Stimulated activated CD8-positive, alpha-beta memory T cell treated with anti-CD3 and anti-CD28 coated beads, Interleukin-4, amount 100 ng/mL, for 4 hours (primary cell): ENCODE measurements at places on chromosomes 7 and 10.

DNA sequence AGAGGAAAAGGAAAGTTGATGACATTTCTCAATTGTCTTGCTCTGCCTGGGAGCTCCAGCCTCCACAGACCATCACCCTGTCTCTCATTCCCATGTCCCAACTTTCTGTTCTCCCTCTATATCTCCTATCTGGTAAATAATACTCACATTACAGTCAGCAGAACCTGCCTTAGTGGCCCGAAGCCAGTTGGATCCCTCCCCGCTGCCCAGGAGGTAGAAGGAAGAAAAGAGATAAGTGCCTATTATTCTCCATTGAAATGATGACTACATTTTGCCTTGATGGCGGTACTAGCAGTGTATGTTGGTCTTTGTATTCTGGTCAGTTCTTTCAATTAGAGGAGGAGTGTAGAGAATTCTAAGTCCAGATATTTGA, 91.9 kb downstream of the CSTF2T start:
- no peak for DNase-seq

DNA sequence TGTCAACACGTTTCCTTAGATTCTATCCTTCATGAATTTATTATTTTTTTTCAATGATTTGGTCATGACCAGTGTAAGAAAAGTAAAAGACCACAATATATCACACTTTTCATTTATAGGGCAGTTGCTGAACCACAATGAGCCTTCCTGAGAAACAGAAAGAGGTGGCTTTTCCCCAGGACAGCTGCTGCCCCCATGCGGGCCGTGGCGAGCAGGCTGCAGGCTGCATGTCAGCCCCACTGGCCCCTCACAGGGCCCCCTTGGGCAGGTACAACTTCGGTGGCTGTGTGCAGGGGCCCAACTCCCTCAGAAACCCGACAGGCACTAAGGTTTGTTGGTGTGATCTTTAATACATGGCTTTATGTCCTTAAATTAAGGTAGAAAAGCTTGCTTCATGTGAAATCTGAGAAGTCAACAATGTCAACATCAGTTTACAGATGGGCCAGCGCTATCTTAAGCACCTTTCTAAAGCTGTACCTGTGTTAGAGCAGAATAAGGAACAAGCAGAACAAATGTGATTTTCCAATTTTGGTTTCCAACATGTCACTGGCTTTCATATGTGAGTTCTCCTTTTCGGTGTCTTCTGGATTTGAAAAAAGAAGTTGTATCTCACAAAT, 10.6 kb downstream of the BEND7 start:
- DNase-seq, result no peak

DNA sequence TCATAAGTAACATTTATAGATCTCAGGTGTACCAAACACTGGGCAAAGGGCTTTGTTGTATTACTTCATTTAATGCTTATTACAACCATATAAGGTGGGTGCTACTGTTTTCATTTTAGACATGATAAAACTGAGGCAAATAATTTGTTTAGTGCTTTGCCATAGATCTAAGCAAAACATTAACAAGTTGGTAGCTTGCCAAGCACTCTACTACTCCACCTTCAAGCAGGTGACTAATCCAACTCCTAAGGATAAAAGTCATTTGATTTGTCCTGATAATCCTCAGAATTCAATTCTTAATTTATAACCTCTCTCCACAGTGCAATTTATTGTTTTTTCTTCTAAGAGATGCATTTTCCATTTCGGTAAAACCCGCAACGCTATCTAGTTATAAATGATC, 646.4 kb downstream of the GRM8 start:
- no peak for DNase-seq

DNA sequence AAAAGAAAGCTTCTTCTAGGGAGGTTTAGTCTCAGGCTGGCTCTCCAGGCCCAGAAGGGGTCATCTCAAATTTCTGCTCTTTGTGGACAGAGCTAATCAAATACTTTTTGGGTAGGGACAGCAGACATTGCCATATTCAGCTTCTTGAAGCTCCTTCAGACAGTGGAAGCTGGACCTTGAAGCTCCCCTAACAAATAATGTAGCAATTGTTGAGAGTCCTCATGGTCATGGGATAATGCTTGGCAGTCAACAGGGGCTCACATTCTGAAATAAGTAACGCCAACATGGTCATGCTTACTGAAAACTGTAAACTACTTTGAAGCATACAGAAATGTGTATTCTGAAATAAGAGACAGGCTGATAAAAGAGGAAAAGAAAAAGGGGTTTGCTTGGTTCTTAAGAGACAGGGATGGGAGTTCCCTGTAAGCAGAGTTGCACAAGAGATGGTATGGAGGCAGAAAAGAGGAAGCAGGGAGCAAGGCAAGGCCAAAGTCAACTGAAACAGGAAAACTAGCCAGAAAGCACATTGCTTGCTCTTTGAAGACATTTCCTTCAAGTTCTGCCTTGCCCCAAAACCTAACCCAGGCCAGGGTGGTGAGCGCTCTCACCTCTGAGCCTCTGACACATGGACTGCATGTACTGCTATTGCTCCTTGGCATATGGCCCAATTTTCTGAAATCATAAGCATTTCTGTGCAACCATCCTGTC, 53.1 kb upstream of the KMT2E start:
- no peak for DNase-seq

DNA sequence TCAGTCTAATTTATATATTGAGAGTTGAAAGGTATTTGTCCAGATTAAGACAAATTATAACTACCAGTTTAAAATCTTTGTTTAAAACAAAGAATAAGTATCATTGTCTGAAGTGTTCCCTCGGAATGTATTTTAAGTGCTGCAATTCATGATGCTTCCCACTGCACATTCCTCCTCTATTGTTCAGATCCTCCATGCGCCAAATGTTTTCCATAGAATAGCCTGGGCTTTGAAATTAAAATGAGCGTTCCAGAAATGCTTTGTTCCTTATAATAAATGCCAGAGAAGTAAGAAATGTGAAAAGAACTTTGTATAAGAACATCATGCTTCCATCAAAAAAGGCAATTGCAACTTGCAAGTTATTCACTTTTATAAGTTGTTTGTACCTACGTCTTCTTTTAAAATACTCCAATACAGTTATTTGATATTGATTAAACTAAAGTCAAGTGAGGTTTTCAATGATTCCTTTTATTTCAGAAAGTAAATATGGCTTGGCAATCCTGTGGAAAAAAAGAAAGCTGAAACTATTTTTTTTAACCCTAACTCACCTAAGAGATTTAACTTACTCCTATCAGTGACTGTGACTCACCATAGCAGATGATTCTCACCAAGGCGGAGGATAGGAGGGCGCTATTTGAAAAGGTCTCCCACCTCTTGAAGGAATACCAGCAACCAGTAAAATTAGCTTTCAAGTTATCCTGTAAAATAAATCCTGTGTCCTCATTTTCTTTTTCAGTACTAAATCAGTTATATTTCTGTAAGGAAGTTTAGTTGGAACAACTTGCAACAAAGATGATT, 85.8 kb downstream of the CTNNA3 start:
- no peak for DNase-seq

DNA sequence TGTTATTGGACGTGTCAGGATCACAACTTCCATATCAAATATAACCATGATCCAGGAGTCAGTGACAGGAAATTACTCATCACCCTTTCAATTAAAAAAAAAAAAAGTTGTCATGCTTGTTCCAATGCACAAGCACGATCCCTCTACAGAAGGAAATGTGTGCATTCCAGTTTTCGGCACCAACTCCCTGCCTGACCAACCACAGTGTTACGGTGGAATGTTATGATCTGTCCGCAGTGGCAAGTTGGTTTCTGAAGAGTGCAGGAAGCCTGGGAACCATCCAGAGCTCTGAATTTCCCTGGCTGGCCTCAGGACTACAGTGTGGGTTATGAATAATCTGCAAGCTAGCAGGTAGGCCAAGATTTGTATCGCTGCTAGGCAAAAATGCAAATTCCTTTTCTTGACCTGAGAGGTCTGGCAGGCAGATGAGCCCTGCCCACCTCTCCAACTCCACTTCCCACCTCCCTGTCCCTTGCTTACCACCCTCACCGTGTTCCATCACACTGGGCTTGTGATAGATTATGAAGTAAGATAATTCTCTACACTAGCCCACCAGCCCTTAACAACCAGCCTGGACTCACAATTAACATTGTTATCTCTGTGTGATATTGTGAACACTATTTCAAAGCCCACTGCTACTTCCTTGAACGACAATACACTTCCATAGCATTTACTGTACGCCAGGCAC, 20.4 kb downstream of the FRMPD2 start:
- DNase-seq, result no peak
